ENCODE measurements at places on chromosomes 11 and 22. TPM values are rescaled to one million over a fixed set of nuclear protein-coding genes. Genes with fewer than 3 reads are reported as not detected.
A peak's percentile ranks its signal among the peaks of the same experiment; 100 is the strongest.

NPAS4 gene
- 0.35 TPM for total RNA-seq

CLMP gene
- 22.2 TPM for total RNA-seq

GRCh38 chr11:43578346-43579170 lies 102.0 kb upstream of the HSD17B12 start:
- peak; percentile 54 for DNase-seq

DNA sequence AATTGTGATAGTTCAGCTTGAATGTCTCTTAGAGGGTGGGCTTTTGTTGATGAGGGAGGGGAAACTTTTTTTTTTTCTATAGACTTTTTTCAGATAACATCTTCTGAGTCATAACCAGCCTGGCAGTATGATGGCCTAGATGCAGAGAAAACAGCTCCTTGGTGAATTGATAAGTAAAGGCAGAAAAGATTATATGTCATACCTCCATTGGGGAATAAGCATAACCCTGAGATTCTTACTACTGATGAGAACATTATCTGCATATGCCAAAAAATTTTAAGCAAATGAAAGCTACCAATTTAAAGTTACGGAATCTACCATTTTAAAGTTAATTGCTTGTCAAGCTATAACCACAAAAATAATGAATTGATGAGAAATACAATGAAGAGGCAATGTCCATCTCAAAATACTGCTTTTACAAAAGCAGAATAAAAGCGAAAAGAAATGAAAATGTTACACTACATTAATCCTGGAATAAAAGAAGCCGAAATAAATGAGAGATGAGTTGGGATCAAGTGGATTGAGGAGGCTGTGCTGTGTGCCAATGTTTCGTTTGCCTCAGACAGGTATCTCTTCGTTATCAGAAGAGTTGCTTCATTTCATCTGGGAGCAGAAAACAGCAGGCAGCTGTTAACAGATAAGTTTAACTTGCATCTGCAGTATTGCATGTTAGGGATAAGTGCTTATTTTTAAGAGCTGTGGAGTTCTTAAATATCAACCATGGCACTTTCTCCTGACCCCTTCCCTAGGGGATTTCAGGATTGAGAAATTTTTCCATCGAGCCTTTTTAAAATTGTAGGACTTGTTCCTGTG lies 3.9 kb downstream of the MALAT1 start:
- DNase-seq: no peak

- no peak for DNase-seq
Observed at GRCh38 chr11:118645066-118645715, 34.3 kb downstream of the TREH start.

GRCh38 chr22:44736581-44737405 lies 15.6 kb upstream of the ARHGAP8 start:
- DNase-seq: no peak

GLYATL1 gene
- 20.5 TPM for total RNA-seq

- no peak for DNase-seq
Observed at GRCh38 chr11:34395916-34396550, 38.2 kb upstream of the ABTB2 start.

SHISA8 gene
- 0.62 TPM for total RNA-seq
